Stimulated activated CD4-positive, alpha-beta T cell treated with anti-CD3 and anti-CD28 coated beads, Interleukin-2, amount 100 ng/mL, for 48 hours (primary cell): ENCODE measurements at places on chromosomes 3 and 15.

- DNase-seq, result peak; percentile 28
These were observed 17.6 kb downstream of the C15orf62 start for GRCh38 chr15:40787344-40787841.

DNA sequence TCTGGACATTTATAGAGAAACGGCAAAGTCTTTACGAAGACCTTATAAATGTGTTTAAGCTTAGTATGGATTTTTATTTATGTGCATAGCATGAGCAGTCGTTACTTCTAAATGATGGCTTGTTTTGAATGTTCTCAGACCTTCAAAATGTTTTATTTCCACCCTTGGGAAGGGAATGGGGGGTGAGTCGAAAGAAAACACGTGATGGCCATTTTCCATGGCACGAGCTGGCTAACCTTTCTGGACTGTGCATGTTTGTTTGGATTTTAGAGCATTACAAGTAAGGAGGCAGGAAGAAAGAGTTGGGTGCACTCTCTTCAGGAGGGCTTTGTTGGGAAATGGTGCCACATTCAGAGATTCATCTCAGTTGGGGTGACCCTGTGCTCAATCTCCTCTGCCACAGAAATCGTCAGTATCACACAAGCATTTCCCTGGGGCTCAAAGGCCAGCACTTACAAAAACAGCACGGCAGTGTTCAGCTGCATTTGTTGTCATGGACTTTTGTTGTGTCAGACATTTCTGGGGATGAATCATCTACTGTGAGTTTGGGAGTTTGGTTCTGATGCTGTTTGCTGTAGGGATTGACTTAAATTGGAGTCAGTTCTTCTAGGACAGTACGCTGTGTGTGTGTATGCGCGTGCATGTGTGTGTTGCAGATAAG is 52.3 kb upstream of the ADAMTS9 start:
- DNase-seq, result no peak

DNA sequence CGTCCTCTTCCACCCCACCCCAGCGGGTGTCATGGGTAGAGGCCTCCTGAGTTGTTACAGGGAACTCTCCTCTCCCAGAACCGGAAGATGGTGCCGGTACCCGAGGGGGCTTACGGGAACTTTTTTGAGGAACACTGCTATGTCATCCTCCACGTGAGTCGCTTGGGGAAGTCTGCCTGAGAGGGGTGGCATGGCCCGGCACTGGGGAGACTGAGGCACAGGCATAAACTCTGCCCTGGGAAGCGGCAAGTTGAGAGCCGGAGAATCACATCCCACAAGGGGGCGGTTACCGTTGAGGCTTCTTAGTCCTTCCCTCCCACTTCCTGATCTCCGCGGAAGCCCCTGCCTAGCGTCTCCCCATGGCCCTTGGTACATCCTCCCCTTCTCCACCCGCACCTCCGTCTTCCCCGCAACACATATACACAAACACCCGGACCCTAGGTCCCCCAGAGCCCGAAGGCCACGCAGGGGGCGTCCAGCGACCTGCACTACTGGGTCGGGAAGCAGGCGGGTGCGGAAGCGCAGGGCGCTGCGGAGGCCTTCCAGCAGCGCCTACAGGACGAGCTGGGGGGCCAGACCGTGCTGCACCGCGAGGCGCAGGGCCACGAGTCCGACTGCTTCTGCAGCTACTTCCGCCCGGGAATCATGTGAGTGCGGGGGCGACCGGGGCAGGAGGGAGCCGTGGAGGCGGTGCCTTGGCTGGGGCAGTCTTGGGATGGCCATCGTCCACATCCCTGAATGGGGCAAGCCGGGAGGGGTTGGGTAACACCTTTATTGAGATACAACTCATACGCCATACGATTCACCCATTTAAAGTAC is 3.4 kb downstream of the VILL start:
- DNase-seq, result peak; percentile 63

GRCh38 chr3:106114220-106114619 is 245.4 kb upstream of the CBLB start:
- no peak for DNase-seq

DNA sequence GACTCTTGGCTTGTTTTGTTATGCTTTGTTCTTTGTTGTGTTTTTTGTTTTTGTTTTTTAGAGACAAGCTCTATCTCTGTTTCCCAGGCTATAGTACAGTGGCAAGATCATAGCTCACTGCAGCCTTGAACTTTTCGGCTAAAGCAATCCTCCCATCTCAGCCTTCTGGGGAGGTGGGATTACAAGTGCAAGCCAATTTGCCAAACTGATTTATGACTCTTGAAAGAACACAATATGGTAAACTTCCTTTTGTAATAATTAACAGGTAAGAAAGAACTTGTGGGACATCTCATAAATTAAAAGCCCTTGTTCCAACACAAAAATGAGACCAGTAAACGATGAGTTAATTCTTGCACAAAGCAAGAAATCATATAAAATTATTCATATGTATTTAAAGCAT is 476.3 kb downstream of the MAGI1 start:
- DNase-seq, result no peak

DNA sequence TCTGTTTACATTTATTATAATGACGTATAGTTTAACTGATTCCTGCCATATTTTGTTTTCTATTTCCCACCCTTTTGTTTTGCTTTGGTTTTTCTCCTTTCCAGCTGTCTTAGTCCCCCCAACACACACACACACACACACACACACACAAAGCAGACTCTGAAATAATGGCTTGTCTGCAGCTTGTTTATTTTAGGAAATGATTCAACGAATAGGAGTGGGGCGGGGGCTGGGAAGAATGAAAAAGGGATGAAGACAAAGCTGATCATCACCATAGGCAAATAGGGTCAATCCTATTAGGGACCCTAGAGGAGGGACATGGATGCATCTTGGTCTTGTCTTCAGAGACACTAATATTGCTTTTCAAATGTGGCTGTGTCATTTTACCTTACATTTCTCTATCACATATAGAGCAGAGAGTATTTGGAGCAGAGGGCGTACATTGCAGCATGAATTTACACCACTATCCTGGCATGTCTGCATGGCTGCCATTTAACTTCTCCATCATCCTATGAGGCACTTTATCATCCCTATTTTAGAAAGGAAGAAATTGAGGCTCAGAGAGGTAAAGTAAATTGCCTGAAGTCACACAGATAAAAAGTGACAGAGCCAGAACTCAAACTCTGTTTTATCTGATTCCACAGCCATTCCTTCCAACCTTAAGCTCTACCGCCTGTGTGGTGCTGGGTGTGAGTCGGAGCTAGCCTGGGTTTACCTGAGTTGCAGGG is 147.2 kb upstream of the TPM1 start:
- DNase-seq, result no peak
